GM18507 (cell line): ENCODE measurements at places on chromosomes 3 and 15.

- DNase-seq = no peak
These were observed 182.9 kb downstream of the KCNMB2 start for GRCh38 chr3:178718995-178719635.

DNA sequence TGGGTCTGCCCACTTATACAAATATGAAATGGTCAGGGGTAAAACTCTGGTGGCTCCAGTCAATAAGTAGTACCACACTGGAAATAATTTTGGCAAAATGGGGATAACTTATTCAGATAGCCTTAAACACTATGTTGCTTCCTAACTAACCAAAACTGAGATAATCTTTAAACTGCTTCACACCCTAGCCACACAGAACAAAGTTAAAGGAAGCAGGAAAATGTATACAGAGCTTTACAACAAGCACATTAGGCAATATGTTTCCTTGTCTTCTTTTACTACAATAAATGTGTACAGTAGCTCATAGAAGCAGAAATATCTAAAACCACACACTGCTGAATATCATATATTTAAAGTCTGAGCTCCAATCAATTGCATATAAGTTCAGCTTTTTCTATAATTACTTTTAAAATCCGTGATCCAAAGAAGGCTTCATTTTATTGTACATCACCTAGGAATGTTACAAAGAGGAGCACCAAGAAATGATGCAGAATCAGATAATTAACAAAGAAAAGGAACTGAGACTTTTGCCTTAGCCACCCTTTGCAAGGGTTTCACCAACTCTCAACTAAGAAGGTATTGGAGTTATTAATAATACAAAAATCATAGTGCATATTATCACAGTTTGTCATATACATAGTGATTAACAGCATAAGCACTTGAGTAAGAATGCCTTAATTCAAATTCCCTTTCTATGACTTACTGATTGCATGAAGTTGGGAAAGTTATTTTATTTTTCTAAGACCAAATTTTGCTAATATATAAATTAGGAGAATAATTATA, 9.2 kb upstream of the SSR3 start:
- DNase-seq = no peak

- no peak for DNase-seq
These were observed 196.4 kb downstream of the RPLP1 start for GRCh38 chr15:69648775-69649735.

DNA sequence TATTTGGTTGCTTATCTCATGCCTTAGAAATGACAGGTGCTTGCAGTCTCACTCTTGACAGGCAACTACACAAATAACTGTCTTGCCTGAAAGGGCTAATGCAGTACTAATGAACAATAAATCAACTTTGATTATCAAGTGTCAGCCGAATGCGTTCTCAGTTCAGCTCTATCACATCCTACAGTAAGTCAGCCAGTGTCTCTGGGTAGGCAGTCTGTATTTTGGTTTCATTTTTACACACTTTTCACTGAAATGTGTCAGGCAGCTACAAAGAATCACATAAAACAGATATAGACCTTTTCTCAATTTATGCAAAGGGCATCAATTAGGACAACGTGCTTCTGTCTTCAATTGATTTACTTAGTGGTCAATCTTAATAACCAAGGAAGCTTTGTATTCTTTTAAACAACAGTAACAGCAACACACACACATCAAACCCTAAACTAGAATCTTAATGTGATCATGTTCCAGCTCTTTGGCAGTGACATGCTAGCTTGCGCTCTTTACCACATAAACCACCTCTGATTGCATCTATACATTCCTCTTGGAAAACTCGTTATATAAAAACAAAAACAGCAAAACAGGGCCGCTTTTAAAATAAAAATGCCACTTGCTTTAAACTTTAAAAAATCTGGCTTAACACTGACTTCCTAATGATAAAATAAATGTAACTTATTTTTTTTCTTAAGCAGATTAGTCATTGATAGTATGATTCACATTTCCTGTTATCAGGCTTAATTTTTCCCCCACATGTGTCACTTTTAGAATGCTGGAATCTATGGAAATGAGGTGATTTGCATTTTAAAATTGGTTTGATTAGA, 520.4 kb downstream of the FOXP1 start:
- no peak for DNase-seq

- DNase-seq = no peak
These were observed 100.9 kb downstream of the PGPEP1L start for GRCh38 chr15:98906712-98907083.

- DNase-seq = no peak
These were observed 5.5 kb downstream of the BMF start for GRCh38 chr15:40102897-40103858.

DNA sequence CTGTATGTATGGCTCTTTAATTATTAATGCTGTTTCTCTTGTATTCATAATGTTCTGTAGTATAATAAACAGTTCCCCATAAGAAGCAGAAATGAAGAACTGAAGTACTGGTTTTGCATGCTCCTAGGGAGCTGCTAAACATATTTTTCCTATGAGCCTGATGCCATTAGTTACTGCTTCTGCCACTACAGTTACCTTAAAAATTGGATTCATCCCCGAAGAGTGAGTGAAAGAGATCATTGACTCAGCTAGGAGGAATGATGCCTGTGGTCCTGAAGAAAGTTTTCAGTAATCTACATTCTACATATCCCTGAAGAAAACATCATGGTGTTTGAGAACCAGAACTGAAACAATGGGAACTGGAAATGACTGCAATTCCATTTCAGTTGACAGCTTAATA, 37.1 kb upstream of the ST3GAL6 start:
- DNase-seq = no peak

DNA sequence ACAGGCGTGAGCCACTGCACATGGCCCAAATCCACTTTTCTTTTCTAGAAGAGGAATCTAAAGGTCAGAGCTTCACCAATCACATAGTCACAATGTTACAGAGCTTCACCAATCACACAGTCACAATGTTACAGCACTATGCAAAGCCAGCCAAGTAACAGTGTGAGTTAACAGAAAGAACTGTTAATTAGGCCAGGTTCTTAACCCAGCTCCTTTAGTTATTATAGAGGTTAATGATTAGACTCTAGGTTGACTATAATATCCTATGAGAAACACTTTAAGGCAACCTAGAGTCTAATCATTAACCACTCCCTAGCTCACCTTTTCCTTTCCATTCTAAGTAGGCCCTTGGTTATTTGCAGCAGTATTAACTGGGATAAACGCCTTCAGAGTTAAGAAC, 54.0 kb downstream of the TASOR start:
- no peak for DNase-seq

- DNase-seq = no peak
These were observed 135.0 kb upstream of the PRR20G start for GRCh38 chr3:127422663-127423375.
